Occipital lobe (tissue), 3 donors: ENCODE measurements at places on chromosomes 16 and 17. TPM values are rescaled to one million over a fixed set of nuclear protein-coding genes. Genes with fewer than 3 reads are reported as not detected.

GRCh38 chr16:84823484-84823883, 3.7 kb downstream of the CRISPLD2 start:
- DNase-seq = no peak

Gene CDRT15
- not detected for total RNA-seq

Gene DPEP2
- total RNA-seq = not detected

DNA sequence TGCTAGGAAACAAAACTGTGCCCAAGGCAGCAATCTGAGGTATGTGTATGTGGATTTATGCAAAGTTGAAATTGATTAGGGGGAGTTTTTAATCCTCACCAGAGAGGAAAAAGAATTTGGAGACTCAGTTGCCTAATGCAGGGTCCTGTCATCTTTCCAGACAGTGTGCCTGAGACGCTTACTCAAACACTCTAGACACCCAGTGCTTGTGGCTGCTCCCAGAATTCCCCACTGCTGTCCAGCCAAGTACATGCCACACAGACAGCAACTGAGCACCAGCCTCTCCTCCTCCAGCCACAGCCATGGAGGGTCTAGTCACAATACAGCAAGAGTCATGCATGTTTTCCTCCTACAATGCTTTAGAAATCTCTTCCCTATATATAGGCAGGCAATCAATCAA, 118.1 kb downstream of the HIC1 start:
- DNase-seq = no peak

DNA sequence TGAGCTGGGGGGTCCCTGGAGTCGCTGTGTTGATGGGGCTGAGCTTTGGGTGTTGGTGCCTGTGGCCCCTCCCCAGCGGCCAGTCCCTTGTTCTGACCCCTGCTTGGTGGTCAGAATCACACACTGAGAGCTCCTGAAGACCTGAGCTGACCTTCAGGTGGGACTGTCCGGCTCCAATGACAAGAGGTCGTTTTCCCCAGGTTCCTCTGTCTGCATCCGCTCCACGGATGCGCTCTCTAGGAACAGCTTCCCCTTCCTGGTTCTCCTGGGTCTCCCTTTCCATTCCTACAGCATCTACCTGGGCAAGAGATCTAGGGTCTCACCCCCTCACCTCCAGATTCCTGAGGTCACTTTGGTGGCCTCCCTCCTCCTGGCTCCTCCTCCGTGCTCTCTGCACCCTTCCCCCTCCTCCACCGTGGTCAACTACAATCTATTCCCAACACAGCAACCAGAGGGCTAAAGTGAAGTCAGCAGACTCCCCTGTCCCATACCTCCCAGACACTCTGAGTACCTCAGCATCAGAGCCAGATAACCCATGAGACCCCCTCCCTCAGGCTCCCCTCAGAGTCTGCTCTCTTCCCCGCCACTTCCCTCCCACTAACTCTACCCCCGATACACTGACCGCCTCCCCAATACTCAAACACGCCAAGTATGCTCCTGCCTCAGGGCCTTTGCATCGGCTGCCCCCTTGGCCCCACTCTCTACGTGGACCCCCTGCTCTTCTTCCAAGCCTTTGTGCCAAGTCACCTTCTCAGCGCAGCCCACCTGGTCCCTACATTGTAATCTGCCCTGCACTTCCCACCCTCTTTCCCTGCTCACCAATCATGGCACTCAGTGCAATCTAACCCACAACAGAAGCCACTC, 9.0 kb upstream of the SEC14L5 start:
- DNase-seq = no peak

GRCh38 chr17:9472094-9472493, 103.5 kb downstream of the STX8 start:
- DNase-seq = no peak

GRCh38 chr16:74734361-74735161, 33.9 kb upstream of the MLKL start:
- no peak for DNase-seq
